SW480 (cell line): ENCODE measurements at places on chromosomes 5 and 9.

GRCh38 chr5:104734046-104734445 lies 1171.5 kb upstream of the NUDT12 start:
- no peak for DNase-seq

DNA sequence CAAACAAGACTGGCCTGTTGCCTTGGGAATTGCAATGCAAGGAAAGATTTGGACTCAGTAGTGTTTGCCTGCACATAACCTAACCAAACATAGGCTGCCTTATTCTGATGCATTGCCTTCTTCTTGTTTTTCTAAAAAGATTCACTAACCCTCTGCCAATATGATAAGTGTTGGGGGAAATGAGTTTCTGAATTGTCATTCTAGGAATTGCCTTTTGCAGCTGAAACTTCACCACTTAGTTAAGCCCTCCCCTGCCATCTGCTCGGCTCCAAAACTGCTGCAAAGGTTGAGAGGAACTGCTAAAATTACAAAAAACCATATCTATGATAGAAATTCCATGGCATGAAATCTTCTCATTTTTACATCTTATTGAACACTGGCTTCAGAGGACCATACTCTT lies 41.6 kb upstream of the SPATA31D4 start:
- no peak for DNase-seq

GRCh38 chr5:149288436-149288835 lies 16.8 kb downstream of the AFAP1L1 start:
- no peak for DNase-seq

GRCh38 chr5:61340775-61341361 lies 8.8 kb downstream of the ZSWIM6 start:
- no peak for DNase-seq

DNA sequence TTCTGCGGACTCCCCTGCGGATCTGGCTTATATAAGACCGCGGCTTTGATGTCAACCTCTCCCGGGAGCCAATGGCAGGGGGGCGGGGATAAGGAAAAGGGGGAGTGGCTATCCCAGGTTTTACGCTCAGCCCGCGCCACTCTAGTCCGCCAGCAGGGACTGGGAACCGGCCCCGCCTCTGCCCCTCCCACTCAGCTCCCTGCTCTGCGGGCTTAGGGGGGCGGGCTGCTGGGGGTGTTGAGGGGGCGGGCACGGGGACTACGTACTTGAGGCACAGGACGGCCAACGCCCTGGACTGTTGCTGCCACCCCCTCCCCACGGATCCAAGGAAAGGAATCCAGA lies at the start of gene HAND1:
HAND1 (minus strand) TSS at position 4 of the 342 bp plus-strand sequence. CDS start 219 bp downstream, outside the sequence.
- DNase-seq, result peak; percentile 79

GRCh38 chr5:39520232-39520572 lies 95.4 kb upstream of the DAB2 start:
- DNase-seq, result no peak

DNA sequence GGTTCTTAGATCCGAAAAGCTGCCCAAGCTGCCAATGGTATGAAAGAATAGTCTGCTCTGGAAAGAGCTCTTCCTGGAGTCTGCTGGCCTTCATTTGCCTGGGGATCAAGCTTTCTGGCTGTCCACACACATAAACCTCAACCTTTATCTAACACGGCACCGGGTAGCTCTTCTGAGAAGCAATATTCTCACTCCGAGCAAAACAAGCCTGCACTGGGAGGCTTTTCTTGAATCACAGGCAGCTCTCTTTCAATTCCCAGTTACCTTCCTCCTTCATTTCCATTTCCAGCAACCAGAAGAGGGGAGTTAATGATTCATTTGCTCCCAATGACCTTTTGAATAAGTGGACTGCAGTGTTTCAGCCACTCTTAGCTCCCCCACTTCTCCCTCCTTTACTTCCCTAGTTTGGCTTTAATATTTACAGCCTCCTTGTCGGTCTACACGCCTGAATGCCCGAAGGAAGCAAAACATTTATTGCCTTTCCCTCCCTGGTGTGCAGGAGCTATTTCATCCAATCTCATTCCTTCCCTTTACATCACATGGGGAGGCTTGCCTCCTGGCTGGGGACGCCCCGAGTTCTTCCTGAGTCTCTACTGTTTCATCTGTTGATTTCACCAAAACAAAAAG lies 187.1 kb downstream of the ARHGEF28 start:
- DNase-seq, result no peak

DNA sequence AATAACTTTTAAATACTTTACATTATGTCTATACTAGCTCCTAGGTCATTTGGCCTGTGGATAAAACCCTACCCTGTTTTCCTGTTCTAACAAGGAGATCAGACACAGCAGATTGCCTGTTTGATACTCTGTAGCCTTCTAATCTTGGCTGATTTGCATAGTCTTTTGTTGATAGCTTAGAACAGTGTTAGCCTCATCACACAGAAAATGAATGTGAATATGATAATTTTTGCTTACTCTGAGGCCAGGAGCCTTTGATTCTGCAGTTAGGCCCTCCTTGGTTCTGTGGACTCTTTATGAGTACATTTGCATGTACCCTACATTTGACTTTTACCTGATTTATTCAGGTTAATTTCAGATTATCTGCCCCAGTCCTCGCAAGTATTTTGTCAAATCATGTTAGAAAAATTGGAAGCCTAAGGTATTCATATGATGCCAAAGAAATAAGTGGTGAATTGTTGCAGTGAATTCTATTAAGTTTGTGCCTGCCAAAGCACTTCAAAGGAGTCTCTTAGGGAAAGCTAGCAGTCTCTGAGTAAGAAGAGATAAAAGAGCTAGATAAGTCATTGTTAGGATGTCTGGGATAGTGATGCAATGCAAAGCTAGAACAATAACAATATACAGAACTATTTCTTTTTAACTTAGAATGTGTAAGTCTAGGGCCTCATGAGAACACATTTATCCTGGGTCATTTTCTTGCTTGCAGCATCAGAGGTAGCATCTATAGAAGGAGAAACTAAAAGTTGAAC lies 56.4 kb downstream of the SCAMP1 start:
- DNase-seq, result no peak

DNA sequence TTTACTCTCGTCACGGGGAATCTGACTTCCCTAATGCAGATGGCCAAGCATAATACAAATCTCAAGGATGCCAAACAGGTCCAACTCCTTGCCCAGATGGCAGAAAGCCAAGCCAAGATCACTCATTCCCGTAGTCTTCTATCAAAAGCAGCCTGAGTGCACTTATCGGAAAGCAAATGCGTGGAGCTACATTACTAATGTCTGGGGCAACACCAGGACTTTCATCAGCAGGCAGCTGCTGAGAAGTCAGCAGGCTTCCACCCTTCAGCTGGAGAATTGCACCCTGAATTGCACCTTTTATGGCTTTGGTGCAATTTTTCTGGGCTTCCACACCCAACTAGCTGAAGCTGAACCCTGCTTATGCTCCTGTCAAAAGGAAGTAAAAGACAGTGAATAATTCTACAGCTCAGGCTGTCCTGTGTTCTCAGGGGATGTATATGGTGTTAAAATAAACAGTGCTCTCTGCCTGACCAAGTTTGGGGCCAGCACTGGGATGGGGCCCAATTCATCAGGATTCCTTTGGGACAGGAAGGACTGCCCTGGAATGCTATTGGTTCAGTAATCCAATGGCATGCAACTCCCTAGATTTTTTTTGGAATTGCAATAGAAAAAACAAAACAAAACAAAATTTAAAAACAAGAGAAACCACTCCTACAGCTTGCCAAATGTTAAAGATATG lies 92.6 kb downstream of the DPYSL3 start:
- DNase-seq, result no peak

DNA sequence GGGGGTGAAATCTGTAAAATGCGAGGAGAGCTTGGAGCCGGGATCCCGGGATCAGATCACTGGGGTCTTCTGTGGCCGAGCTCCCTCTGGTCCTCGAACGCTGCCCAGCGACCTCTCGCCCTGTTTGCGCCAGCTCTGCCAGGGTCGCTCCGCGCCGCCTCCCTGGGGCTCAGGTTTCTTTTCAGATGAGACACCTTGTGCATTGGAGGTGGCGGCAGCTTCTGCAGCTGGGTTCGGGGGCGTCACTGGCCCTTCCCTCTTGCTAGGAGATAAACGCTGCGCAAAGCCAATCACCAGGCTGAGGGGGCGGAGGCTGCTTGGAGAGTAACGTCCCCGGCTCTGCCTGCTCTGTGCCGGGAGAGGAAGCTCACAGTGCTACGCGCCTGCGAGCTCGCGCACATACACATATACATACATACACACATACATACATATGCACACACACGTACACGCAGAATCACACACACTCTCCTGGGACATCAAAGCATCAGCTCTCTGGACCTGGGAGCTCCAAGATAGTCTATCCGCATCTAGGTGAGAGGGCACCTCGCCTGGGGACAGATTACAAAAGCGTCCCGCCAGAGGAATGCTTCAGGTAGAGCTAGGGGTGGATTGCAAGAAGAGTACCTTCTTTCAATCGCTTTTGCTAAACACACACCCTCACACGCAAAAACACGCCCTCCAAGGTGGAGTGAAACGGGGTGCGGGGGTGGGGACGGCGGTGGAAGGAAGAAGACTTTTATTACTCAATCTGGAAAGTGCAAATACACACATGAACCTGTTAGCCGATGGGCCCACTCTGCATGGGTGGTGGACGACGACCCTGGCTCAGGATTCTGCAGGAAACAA lies at the start of gene ST8SIA4:
ST8SIA4 (minus strand) TSS at position 244 of the 849 bp plus-strand sequence. CDS start 327 bp downstream, outside the sequence.
- DNase-seq, result peak; percentile 60

GRCh38 chr5:22754155-22754554 lies 99.0 kb downstream of the CDH12 start:
- no peak for DNase-seq

DNA sequence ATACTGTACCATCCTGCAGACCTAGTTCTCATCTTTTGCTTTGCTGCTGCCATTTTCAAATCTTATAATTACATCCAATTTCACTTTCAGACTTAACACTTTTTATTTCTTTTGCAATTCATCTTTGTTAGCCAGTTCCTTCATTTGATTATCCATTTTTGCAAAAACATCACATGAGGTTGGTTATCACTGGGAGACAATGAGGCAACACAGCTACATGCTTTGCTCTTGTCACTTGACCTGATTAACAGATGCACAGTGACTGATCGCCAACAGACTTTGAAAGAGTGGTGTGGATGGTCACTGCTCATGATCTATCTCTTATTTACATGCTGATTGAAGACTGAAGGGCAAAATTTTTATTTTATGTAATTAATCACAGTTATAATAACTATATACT lies 17.0 kb upstream of the RNF20 start:
- no peak for DNase-seq

- DNase-seq, result no peak
Measured at GRCh38 chr5:14487897-14488570, 93.6 kb upstream of the OTULINL start.

GRCh38 chr5:40799258-40799657 lies 1.1 kb upstream of the PRKAA1 start:
- no peak for DNase-seq

DNA sequence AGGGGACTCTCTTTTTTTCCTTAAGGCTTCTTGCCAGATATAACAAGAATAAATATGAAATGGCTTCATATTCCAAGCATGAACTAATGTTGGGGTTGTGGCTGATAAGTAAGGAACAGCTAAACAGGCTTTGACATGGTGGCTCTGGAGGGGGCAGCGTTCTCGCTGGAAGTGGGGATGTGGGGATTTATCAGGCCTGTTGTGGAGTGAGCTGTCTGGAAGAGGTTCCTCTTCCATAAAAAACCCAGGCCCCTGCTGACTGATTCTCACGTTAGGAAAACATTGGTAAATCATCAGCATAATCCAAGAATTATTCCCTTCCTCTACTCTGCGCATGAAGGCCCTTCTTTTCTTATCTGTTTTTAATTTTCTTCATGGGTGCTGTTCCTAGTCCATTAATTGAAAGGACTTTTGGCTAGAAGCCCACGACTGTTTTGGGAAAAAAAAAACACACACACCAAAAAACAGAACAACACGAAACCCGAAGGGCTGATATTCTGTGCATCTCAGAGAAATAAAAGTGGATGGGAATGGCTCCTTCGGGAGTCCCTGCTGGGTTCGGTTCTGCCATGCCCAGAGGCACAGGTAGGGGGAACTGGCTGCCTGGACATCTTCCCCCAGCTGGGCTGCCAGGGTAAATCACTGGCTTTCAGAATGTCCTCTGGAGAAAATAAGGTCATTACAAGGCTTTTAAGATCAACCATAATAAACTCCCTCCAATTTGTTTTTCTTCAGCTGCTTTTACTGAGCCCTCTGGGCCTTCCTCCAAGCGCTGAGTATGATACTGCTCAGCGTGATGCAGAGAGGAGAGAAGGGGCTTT lies 297.0 kb downstream of the SLIT3 start:
- peak; percentile 32 for DNase-seq

- no peak for DNase-seq
Measured at GRCh38 chr5:122870219-122870856, 24.9 kb downstream of the SNX24 start.

GRCh38 chr9:124941679-124942561 lies 1.0 kb upstream of the GOLGA1 start:
- DNase-seq, result peak; percentile 15

GRCh38 chr9:123974471-123974870 lies 37.1 kb upstream of the LHX2 start:
- no peak for DNase-seq

DNA sequence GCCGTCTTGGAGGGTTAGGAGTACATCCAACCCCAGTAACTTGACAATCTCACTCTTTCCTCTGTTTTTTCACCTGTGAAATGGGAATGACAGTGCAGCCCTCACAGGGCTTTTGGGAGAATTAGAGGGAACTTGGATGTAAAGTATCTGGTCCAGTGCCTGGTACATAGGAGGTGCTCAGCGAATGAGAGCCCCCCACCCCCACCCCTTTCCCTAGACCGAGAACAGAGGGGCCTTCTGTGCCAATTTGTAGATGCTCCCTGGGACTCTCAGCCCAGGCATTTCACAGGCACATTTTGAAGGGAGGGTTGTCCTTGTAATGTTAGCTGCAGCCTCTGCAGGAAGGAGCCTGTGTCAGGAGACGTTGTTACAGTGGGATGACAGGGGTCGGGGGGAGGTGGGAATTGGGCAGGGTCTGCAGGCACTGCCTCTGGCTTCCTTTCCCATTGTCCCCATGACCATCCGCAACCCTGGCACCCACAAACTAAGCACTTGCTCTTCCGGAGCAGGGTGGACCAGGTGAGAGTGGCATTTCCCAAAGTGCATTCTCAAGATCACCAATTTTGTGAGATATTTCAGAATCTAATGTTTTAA lies 47.0 kb downstream of the AMBP start:
- no peak for DNase-seq

GRCh38 chr5:94031631-94032030 lies 290.2 kb upstream of the POU5F2 start:
- no peak for DNase-seq
